Esophagus mucosa (tissue), 1 donor: ENCODE measurements at places on chromosomes 7 and 10.

DNA sequence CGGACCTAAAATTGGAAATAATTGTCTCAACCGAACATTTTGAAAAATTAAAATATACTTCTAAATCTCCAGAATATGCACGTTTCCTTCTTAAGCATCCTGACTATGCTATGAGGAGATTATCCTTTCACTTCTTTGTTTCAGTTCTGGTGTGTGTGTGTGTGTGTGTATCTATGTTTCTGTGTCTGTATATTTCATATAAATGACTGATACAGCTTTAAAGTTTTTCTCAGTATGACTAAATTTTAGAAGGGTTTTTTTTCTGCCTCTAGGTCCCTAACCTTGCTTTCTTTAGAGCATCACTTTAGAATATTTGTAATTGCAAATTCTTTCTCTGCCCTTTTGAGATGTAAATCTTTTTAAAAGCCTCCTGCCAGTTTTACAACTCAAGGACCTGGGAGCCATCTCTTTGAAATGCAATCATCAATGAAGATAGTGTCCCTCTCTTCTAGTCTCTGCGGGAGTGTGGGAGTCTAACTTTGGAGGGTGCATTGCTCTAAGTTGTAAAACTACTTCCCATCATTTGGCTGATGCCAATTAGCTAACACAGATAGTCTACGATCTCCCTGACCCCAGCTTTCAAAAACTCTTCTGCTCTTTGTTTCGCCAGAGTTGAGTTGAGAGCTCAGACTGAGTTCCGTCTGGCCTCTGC, 782.0 kb upstream of the ZWINT start:
- no peak for ATAC-seq

GRCh38 chr7:52648872-52649271, 386.6 kb upstream of the POM121L12 start:
- no peak for ATAC-seq

DNA sequence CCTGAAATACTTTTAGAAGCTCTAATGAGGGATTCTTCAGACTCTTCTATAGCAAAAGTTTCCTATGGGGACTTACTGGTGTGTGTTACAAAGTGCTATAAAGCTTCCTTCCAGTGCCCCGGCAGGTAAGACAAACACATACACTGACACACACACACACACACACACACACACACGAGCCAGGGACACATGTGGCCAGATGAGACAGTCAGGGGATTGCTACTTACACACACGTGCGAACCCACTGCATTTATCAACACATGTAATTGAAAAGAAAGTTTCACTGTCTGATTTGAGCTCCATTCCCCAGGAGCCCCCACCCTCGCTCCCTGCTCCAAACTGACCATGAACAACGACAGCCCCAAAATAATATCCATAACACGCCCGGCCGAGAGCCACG, 119.8 kb downstream of the PRPF18 start:
- ATAC-seq = peak; percentile 14

- no peak for ATAC-seq
Observed at GRCh38 chr7:22275661-22276060, 81.3 kb downstream of the RAPGEF5 start.

DNA sequence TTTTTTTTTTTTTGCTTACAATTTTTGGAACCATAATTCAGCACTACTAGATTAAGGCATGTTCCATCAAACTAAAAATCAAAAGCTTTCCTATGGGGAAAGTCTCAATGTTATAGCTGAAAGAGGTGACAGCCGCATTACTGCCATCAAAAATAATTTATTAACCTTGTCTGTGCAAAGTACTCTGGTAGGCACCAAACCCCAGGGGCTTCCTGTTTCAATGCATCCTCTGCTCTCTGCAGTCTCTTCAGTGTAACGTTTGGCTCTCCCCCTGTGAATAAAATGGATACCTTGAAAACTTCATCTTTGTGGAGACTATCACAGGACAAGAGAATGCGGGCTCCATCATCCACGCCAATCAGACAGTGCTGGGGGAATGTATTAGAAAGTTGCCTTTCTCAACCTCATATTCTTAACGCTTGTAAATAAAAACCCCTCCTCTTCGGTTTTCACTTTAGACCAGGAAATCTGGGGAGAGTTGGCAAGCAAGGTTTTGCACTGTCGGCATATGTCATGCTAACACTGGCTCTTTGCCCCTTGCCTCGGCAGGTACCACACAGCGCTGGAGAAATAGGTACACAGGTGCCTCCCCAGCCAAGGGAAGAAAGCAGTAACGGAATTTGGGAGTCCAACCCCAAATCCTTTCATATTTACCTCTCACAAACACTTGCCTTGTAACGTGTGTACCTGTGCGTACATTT, 1.6 kb upstream of the NRG3 start:
- no peak for ATAC-seq

DNA sequence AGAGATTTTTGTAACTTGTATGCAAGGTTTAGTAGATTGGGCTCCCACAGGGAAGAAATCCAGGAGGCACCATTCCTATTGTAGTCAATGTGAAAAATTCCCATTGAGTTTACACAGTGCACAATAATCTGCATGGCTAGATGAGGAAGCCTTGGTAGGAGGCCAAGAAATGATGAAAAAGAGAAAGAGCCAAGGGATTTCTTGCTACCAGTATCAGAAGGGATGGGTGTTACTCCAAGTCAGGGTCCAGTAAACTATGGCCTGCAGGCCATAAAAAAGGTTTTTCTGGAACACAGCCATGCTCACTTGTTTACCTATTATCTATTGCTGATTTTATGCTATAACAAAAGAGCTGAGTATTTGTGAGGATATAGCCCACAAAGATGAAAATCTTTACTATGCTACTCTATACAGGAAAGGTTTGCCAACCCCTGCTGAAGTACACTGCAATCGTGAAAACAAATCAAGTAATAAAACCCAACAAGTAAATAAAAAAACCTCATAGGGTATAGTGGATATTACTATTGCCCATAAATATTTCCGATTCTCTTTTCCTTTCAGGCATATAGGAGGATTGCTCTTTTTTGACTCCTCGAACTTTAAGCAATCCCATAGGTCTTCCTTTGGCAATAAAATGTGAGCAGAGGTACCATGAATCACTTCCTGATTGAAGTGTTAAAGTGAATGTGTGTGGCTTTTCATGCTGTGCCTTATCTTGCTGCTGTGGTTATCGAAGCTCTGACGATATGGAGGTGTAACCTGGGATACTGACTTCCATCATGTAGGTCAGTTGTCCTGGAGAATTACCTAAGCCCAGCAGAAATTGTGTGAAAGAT, 256.3 kb upstream of the MAGI2 start:
- no peak for ATAC-seq

GRCh38 chr10:63976538-63976937, 455.3 kb downstream of the REEP3 start:
- peak; percentile 59 for ATAC-seq

DNA sequence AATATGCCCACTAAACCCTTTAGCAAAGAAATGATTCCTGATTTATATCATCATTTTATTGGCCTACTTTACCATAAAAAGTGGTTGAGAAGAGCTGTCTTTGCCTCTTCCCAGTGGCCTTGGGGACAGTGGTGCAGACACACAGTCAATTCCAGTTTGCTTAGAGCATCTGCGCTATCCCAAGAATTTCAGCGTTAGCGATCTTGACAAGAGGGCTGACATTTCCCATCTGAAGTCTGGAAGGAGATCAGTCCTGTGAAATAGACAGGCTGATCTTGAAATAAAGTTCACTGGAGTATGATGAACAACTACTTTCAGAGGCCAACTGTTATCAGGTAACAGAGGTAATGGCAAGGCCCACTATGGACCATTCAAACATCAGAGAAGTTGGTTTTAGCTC, 475.3 kb upstream of the NRP1 start:
- no peak for ATAC-seq

GRCh38 chr10:8325024-8325980, 270.8 kb downstream of the GATA3 start:
- no peak for ATAC-seq

DNA sequence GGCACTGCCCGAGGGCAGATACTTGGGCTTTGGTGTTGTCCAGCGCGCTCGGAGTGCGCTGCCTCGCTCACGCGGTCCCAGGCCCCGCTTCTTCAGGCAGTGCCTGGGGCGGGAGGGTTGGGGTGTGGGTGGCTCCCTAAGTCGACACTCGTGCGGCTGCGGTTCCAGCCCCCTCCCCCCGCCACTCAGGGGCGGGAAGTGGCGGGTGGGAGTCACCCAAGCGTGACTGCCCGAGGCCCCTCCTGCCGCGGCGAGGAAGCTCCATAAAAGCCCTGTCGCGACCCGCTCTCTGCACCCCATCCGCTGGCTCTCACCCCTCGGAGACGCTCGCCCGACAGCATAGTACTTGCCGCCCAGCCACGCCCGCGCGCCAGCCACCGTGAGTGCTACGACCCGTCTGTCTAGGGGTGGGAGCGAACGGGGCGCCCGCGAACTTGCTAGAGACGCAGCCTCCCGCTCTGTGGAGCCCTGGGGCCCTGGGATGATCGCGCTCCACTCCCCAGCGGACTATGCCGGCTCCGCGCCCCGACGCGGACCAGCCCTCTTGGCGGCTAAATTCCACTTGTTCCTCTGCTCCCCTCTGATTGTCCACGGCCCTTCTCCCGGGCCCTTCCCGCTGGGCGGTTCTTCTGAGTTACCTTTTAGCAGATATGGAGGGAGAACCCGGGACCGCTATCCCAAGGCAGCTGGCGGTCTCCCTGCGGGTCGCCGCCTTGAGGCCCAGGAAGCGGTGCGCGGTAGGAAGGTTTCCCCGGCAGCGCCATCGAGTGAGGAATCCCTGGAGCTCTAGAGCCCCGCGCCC, at the start of gene NPY:
Gene NPY (plus strand): TSS at position 294 of the 802 bp plus-strand sequence. CDS start 1,051 bp downstream, outside the sequence.
- ATAC-seq = no peak

GRCh38 chr10:47144525-47144924, 155.5 kb upstream of the GDF10 start:
- no peak for ATAC-seq

GRCh38 chr7:107878636-107879035, 12.3 kb upstream of the DLD start:
- ATAC-seq = no peak

DNA sequence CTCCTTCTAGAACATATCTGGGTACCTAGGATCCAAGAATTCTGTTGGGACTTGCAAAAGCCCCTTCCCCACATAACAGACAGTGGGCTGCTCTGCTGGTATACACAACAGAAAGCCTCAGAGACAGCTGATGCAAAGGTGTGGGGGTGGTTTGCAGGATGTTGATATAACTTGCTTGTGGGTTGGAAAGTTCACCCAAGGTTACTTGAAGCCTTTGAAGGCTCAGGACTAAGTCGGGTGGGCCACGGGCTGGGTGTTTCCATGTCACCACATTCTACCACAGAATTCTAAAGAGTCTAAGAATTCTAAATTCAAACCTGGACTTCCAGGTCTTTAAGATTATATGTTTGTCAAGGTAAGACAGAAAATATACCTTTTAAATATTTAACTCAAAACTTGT, 7.4 kb upstream of the NRCAM start:
- ATAC-seq = no peak

DNA sequence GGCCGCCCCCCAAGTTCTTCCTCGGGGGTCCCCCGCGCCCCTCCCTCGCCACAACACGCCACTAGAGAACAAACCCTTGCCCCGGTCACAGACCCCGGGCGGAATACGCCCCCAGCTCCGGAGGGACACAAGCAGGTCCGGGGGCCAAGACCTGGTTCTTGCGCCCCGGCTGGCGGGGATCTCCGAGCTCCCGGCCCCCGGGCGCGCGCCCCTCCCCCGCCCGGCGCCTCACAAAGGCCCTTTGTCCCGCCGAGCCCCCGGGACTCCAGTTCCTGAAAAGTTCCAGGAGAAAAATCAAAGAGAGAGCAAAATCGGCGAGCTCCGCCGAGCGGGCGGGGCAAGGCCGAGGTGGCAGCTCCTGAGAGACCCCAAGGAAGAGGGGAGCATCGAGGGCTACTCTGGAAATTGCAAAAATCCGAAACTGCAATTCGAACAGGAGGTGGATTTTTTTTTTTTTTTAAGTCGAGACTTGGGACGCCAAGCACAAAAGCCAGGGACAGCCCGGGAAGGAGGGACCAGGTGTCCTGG, 4.0 kb downstream of the TNRC18 start:
- ATAC-seq = no peak

GRCh38 chr7:1040790-1041189, 3.6 kb upstream of the GPR146 start:
- no peak for ATAC-seq

- ATAC-seq = no peak
Observed at GRCh38 chr7:157014635-157015555, 4.4 kb upstream of the MNX1 start.

DNA sequence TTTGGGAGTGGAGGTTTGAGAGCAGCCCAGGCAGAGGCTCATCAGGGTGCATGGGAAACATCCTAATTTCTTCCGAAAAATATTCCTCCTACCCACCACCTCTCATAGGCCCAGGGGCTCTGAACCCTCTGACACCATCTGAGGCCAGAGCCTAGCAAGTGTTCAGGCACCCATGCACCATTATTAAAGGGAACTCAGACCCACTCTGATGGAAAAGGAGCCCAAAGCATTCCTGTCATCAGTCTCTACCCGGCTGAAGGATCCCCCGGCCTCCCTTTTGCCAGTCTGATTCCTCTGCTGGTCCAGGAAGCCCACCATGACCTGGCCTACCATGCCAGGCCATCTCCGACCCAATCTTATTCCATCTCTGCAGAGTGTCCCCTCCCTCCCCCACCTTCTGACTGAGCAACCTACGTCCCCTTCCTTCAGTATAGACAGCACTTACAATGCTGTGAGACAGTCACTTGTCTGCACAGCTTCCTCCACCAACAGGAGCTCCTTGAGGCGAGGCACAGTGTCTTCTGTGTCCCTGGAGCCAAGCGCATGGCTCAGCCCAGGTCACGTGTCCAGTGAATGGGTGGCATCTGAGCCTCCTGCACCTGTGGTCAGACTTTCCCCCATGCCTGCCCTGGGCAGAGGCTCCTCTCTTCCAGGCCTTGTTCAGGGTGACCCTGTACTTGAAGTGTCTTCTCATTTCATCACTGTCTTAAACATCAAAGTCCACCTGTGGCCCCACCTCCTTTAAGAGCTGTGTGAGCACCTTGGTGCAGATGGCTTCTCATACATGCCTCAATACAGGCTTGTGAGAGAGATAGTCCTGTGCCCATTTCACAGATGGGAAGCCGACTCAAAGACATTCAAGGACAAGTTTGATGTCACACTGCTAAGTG, 889 bp upstream of the GPR15LG start:
- ATAC-seq = peak; percentile 63

DNA sequence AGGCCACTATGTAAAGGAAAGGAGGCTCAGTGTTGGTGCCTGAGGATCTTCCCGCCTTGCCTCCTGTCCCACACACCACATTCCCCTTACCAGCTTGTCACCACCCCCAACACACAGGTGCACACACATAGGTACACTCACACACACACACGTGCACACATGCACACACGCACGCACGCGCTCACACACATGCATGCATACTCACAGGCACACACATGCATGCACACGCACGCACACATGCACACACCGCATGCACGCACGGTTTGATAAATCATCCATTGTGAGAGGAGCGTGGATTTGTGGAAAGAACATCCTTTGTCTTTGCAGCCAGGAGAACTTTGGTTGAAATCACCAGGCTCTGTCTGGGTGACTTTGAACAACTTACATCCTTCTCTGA, 359.8 kb downstream of the FRMD4A start:
- no peak for ATAC-seq

DNA sequence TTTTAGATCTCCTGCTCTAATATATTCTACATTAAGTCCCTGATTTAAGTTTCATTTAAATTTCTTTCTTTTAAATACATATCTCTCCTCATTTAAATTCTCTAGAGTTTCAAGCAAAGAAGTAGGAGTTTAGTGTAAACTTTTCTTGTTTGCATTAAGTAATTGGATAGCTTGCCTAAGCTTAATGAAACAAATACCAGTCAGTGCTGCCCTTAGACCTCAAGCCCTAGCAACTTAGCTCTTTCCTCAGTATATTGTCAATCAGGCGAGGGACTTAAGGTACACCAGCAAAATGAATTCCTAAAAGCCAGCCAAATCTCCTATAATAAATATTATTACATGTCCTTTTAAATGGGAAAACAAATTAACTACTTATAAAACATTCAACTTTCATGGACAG, 101.5 kb downstream of the CHCHD3 start:
- ATAC-seq = no peak
